Stimulated activated CD4-positive, alpha-beta T cell treated with anti-CD3 and anti-CD28 coated beads, TNF-alpha, amount 100 ng/mL, for 1 hour (primary cell): ENCODE measurements at places on chromosomes 16 and 17.

GRCh38 chr16:50367777-50368409, 895 bp downstream of the BRD7 start:
- DNase-seq: no peak

DNA sequence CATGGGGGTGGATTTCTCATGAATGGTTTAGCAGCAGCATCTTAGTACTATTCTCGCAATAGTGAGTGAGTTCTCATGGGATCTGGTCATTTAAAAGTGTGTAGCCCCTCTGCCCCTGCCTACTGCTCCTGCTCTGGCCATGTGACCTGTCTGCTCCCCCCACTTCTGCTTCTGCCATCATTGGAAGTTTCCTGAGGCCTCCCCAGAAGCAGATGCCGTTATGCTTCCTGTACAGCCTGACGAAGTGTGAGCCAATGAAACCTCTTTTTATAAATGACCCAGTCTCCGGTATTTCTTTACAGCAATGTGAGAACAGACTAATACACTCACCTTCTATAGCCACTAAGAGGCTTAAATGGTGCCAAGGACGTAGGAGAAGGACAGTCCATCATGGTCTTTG, 51.5 kb downstream of the NOL11 start:
- no peak for DNase-seq

DNA sequence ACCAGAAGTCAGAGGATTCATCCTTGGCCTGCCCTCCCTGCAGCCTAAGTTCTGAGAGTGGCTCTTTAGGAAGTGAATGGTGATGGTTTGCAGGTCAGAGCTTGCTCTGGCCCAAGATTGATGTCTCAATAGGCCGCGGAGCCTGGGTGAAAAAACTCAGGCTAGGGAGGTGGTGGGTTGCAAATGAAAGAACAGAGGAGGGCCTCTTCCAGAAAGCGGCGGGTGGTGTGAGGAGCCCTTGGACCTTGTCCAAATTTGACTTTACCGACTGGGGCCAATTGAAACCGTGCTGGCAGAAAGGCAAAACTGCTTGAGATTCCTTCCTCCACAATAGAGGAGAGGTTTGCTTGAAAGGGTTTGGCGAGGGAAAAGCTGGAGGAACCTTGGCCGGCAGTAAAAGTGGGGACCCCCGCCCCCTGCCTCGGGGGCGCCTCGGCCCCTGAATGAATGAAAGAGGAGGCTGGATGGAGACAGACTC, 331.3 kb downstream of the SEC14L1 start:
- DNase-seq: no peak

- no peak for DNase-seq
Measured at GRCh38 chr16:588639-588888, 1.3 kb upstream of the RAB40C start.

- DNase-seq: no peak
Measured at GRCh38 chr16:31477220-31478216, 5.4 kb upstream of the SLC5A2 start.

- DNase-seq: no peak
Measured at GRCh38 chr17:35189291-35189690, 4.9 kb downstream of the SLC35G3 start.

GRCh38 chr17:66330646-66331037, 28.2 kb downstream of the PRKCA start:
- no peak for DNase-seq

DNA sequence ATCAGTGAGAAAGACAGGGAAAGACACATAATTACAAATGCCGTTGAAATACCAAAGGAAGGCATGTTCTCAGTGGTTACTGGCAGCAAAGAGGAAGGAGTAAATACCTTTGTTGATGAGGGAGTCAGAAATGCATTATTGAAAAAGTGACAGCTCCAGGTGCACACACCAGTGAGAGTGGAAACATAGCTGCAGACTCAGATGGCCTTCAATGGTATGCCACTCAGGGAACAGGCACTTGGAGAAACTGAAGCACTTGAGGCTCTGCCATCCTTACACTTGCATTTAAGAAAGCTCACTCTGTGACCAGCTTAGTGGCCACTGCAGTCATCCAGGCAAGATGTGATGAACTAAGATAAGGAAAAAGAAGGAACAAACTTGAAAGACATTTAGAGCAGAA, 29.9 kb downstream of the NOG start:
- DNase-seq: no peak

DNA sequence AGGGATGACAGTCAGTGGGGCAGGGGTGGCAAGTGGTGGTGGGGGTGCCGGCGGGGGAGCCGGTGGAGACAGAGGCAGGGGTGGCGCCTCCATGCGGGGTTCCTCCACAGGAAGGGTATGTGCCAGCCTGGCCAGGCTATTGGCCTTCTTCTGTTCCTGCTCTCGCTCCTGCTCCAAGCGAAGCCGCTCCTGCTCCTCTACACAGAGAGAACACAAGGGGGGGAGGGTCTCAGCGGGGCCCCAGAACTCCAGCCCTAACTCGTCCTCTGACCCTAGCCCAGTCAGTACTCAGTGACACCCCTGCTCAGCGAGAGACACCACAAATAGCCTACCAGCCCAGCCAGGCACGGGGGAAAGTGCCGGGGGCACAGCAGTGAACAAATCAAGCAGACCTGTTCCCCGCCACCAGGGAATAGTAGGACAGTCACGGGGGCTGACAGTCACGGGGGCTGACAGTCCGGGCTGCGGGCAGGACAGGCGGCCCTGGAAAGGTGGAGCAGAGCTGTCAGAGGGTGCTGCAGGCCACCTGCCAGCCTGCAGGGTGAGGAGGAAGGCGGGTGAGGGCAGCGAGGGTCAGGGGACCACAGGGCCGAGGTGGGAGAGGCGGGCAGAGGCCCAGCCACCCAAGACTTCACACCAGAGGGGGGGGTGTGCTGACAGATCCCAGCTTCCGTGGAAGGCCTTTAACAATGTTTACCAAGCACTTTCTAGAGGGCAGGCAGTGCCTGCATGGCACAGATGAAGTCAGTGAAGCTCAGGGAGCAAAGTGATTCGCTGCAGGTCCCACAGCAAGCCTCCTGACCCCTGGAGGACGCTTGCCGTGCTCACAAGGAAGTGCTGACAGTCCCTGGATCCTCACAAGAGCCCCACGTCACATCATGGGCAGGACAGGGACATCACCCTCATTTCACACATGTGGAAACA, 5.3 kb downstream of the MNT start:
- DNase-seq: no peak

GRCh38 chr16:19330841-19331397, 45.4 kb downstream of the CLEC19A start:
- DNase-seq: no peak

- no peak for DNase-seq
Measured at GRCh38 chr16:598823-599739, 9.2 kb downstream of the RAB40C start.

- no peak for DNase-seq
Measured at GRCh38 chr17:27217631-27218030, 76.3 kb upstream of the WSB1 start.

GRCh38 chr16:73049511-73049910, 1.6 kb upstream of the ZFHX3 start:
- DNase-seq: no peak

GRCh38 chr16:15427648-15428239, 6.6 kb upstream of the BMERB1 start:
- peak; percentile 24 for DNase-seq
